ENCODE measurements at places on chromosomes 7 and 10.

DNA sequence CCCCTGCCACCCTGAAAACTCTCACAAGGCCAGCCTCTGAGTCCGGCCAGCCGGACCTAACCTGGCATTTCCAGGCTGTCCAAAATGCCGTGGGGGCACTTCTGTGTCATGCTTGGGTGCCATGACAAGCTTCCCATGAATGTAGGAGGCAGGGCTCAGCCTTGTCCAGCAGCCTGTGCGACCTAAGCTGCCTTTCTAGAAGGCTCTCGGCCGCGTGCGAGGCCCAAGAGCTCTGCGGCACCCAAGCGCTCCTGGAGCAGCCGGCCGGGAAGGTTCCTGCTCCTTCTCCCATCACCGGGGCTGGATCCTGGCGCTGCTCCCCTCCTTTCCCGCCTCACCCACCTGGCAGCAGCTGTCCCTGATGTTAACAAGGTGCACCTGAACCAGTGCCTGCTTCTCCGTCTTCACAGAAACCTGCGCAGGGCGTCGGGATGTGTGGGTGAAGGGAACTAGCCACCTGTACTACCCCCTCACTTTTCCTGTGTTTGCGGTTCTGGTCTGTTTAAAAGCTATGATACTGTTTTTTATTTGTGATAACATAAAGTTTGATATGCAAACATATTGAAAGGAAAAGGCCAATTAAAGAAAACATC, 6.1 kb downstream of the GPER1 start:
- DNase-seq, result no peak

GRCh38 chr7:38296059-38296857, 22.8 kb upstream of the TARP start:
- no peak for DNase-seq

DNA sequence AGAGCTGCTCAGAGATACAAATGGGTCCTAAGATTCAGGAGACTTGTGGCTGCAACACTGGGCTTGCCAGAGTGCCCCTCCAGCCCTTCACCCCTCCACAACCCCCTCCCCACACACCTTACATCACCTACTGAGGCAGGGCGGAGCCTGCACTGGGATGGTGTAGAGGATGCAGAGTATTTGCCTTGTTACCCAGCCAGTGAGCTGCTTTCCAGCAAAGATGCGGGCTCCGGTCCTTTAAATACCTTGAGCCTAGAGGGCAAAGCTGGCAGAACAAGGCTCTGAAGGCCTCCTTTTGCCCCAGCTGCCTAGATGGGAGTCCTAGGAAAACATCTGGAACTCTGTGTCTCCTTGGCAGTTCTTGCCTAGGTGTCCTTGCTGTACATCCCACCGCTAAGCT, 34.6 kb downstream of the KAZALD1 start:
- no peak for DNase-seq

DNA sequence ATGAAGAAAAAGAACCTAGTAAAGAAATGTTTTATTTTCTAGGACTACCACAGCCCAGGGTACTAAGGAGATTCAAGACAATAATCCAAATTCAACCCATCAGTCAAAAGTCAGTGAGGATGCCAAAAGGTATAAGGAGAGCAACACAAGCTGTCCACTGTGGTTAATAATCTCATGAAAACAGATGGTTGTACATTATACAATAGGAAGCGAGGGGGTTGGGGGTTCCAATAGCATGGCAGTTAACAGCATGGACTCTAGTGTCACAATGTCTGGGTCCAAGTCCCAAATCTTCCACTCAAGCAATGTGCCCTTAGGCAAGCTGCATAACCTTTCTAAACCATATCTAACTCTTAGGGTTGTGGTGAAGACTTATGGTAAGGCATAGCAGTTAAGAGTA, 35.1 kb downstream of the BRAF start:
- DNase-seq, result no peak

DNA sequence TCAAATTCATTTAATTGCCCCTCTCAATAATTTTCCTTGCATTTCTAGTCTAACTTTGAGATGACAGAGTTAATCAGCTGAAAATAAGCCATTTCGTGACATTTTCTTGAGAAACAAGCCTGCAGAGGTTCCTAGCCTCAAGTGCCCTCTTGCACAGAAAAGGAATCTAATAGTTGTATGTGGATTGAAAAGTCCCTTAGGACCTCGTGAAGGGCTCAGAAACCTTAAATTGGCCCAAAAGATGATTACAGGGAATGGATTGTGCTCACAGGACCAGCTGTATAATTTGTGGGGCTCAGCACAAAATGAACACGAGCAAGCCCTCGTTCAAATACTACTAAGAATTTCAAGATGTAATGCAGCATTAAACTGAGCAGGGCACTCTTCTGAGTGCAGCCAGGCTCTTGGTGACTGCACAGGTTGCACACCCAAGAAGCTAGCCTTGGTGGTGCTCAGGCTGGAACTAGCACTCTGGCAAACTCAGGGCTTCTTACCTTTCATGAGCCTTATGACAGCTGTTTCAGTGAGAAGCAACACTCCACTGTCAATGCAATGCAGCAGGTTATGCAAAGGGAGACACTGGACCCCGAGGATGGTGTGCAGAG, 102.2 kb downstream of the GSAP start:
- DNase-seq, result no peak

- DNase-seq, result no peak
Observed at GRCh38 chr10:100656454-100656853, 88.9 kb upstream of the PAX2 start.

- no peak for DNase-seq
Observed at GRCh38 chr7:120060875-120061274, 212.1 kb upstream of the KCND2 start.

DNA sequence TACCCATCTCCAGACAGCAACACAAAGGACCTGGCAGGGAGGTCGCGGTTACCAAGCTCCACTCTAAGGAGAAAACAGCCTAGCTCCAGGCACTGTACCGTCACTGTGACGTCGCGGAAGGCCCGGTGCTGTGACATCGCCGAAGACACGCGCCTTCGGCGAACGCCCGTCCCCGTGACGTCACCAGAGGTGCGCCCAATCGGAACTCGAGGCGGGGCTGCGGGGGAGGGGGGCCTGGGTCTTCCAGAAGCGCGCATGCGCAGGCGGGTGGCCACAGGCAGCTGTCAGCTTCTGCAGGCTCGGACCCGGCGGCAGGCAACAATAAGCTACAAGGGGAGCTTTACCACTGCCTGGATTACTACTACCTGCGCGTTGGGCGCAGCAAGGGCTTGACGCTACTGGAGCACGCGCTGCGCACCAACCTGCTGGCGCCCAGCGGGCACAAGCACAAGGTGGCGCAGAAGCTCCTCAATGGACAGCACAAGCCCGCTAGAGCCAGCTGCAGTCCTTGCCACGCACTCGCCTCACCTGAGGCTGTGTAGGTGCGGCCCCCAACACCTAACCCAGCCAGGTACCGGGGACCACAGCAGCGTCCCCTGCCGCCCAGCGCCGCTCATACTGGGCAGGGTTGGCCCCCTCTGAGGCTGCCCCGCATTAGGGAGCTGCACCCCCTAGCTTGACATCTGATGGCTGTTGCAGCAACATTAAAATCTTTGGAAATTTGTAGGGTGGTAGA, 208.4 kb downstream of the TPST1 start:
- peak; percentile 88 for DNase-seq

DNA sequence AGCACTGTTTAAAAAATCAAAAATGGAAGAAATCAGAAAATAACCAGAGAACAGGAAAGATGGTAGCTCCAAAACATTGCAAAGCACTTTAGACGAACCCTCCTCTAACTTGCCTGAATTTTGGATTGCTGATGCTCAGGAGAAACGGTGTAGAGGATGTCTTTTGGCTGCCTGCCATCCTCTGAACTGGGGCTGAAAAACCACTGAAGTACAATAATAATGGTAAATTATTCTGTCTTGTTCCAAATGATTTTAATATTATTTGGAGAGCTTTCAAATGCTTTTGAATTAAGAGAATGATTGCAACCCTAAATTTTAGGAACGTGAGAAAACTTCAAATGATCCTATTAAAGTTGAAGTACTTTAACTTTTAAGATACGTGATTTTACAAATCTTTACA, 167.3 kb upstream of the SLC13A1 start:
- DNase-seq, result no peak

DNA sequence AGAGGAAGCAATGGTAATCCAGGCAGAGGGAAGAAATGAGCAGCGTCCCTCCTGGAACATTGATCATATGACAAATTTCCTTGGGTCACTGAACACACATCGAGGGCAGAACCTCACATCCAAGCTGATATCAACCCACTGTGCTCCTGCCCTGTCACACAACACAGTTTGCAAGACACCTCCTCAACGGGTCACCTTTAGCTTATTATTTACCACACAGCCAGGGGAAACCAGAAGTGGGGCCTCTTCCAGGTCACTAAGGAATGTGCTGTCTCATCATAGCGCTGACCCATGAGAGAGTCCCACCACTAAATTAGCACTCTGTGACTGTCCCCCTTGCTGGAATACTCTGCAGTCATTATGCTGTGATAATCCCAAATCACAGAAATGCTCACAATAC, 69.7 kb upstream of the PPP1R3C start:
- DNase-seq, result no peak

GRCh38 chr7:36344622-36345021, 45.0 kb upstream of the ANLN start:
- no peak for DNase-seq

DNA sequence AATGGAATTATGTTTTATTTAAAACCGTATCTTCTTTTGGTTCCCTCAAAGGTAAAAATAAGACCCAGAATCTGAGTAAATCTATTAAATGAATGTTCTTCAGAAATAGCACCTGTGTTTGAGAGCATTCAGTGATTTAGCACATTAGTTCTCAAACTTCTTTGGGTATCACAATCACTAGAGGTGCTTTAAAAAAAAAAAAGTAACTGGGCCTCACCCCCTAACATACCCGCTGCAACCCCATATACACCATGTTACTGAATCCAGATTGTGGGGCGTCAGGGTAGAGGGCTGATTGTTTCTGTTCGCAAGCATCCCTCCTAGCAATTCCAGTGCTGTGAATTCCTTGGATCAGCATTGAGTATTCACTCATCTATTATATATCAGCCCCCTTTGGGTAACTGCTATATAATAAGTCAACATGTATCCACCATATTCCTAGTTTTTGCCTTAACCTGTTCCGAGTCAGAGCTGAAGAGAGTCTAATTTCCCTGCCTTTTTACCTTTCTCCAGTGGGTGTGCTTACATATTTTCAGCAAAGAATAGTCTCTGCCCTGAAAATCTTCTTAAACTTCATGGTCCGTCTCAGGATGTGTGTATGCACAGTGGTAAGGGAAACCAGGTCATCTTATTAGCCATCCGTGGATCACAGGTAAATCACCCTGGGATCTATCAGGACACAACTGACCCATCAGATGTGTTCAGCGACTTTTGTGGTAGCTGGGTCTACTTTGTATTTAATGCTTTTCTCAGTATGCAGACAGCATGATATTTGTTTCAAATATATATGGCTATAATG, 40.2 kb downstream of the CALML5 start:
- DNase-seq, result no peak

DNA sequence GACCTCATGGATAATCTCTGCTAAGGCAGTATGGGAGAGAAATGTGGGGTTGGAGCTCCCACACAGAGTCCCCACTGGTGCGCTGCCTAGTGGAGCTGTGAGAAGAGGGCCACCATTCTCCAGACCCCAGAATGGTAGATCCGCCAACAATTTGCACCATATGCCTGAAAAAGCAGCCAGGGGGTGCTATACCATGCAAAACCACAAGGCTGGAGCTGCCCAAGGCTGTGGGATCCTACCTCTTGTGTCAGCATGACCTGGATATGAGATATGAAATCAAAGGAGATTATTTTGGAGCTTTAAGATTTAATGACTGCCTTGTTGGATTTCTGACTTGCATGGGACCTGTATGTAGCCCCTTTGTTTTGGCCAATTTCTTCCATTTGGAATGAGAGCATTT, 27.0 kb upstream of the SAMD9L start:
- no peak for DNase-seq

DNA sequence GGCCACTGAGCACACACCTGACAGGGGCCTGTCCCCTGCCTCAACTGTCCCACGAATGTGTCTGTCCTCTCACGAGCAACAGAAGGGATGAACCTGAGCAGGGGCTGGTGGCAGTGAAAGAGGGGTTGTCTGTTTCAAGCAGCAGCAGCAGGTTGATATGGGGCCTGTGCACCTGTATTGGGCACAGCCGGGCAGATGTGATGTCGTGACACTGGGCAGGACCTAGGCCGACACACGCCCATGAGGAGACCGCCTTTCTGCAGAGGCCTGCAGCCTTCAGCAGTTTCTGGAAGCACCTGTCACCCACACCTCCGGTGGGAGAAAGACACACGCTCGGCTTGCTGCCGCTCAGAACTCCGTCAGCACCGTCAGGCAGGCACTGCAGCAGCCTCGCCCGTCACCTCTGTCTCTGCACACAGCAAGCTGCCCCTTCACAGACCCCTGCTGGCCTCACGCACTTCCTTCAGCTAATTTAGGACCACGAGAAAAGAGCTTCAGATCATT, 48.5 kb downstream of the AMZ1 start:
- DNase-seq, result peak; percentile 35

- DNase-seq, result no peak
Observed at GRCh38 chr7:105402221-105403095, 13.7 kb upstream of the SRPK2 start.

- DNase-seq, result no peak
Observed at GRCh38 chr10:120609006-120609405, 152.0 kb downstream of the PLPP4 start.

DNA sequence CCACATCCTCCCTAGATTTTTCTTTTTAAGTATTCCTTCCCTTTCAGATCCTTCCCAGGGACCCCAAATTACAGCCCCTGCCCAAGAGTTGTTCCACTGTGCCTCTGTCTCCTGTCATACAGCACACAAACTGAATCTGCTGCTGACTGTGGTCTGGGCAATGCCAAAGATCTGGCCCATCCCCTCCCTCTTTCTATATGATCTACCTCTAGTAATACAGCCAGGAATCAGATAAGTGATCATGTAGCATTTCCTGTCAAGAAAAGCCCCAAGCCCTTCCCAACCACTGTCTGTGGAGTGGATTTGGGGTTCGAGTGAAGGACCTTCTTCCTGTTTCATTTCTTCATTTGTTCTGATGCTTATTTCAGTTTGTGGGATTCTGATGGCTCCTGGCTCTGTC, 6.7 kb downstream of the STX1A start:
- no peak for DNase-seq

DNA sequence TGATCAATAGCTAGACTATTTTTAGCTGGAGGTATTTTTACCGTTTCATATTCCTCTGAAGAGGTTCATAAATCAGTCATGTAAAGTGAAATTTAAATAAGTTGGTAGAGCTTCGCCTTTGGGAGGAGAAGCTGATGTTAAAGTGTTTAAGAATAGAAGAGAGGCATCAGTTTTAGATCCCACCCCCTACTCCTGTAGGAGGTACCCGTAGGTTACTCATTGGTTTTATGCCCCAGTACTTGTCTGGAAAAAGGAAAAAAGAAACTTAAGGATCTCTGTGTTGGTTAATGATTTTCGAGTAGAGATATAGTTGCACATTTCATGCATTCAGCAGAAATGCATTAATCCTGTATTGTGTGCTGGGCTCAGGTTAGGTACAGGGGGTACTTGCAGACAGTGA, 8.7 kb downstream of the ZNF365 start:
- no peak for DNase-seq

Measured in left lobe of liver (tissue), 2 donors.